Neural crest cell (in vitro differentiated cells): ENCODE measurements at places on chromosomes 11 and 22. TPM values are rescaled to one million over a fixed set of nuclear protein-coding genes. Genes with fewer than 3 reads are reported as not detected.

DNA sequence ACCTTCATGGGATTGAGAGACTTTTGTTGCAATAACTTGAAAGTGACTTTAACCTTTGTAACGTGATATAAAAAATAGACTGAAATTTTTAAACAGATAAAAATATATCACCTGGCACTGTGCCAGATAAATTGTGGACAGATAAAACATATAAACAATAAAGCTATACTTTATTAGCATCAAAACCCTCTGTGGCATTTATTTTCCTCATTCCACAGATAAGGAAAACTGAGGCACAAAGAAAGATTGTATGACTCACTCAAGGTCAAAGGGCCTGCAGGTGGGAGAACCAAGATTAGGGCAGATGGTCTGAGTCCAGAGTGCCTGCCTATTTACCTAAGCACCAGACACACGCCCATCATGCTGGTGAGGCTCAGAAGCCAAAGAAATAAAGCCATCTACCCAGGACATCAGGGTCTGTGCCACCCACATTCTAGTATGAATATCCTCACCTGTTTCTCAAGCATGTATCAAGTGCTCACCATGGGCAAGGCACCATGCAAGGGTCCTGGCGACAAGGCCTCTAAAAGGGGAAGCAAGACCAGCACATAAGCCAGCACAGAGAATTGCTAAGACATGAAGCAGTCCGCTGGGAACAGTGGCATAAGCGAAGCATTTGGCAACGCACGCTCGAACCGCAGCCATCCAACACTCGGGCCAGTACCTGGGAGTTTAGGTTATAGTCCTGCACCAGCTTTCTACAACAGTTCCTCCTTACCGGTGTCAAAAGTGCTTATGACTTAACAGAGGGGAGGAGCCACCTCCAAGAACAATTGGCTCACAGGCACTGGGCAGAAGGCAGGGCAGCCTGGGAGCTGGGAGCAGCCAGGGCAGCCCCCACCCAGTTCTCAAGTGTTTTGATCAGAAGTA lies 17.6 kb downstream of the MYH9 start:
- DNase-seq: no peak

- no peak for DNase-seq
Observed at GRCh38 chr11:109109571-109110315, 312.2 kb upstream of the C11orf87 start.

DNA sequence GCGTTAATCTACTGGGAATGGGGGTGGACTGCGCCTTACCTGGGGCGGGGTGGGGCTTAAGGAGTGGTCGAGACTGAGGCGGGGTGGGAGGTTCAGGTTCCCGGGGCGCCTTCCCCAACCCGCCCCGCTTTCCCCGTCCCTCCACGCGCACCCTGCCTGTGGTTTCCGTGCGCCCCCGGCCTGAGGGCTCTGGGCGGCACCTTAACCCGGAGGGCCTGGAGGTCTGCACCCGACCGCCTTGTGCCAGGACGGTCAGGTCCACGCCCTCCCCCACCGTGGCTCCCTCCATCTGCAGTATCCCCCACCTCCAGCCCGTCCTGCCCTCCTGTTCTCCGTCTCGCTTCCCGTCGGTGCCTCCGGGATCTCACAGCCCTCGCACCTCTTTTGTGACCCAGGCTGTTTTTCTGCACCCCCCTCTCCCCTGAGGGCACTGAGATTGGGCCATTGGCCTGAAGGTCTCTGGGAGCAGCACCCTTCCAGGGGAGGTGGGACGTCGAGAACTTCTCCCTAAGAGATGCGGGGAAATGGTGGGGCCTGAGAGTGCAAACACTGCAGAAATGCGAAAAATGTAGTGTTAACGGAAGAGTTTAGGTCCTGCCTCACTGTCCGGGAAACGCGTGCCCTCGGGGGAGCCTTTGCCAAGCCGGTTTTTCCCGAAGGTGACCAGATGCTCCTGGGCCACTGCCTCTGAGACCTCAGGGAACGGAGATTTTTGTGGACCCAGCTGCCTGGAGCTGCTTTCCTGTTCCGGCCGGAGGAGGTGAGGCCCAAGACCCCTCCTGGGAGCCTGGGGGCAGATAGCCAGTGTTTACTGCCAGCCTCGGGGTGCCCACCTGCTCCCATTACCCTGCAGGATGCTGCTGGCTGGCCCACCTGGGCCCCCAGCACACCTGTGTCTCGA lies 1.2 kb upstream of the ASCL2 start:
- no peak for DNase-seq

DNA sequence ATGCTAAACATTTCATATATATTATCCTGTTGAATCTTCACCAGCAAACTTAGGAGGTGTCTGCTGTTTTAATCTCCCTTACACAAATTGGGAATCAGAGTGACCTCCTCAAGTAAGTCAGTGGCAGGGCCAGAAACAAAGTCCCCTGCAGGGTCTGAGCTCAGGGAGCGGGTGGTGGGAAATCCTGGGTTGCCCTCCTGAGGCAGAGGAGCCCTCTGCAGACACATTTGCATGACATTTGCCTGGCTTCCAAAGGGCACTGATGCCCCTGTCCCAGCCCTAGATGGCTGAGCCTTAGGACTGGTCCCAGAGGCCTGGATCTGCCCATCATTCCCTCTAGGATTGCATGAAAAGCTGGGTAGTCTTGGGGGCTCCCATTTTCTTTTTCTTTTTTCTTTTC lies 2.1 kb upstream of the INPP5J start:
- DNase-seq: no peak

DNA sequence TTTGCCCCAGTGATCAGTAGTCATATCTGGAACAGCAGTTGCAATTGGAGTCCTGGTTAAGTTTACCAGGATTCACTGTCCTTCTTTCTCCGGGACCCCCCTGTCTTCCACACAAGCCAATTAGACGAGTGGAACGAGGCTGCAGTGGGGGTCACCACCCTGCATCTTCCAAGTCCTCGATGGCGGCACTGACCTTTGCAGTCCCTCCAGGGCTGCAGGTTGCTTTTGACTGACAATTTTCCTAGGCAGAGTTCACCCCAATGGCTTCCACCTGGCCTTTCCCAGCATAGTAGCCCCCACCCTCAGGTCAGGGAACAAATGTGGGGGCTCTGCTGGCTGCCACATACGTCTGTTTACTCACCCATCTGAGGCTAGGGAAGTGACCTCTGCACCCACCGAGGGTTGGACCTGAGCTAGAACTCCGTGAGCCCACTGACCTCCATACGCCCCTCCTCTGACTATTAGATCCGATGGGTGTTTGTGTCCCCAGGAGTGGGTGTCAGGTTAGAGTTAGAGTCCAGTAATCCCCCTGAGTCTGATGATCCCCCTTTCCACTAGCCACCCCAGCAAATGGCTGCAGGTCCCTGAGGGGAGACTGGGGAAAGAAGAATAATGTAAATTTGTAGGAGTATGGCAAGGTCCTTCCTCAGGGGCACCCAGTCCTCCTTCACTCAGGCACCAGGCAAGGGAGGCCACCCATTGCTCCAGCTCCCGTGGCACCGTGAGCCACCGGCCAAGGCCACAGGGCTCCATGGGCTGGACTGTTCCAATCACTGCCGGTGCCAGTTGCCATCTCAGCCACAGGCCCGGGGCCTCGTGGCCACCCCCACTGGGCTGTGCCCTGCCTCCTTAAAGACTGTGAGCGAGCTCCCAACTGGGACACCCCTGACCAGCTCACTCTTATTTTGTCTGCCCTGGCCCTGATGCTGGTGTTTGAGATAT lies 5.5 kb downstream of the C11orf21 start:
- DNase-seq: no peak

GRCh38 chr22:29854432-29854831 lies 16.4 kb upstream of the ASCC2 start:
- no peak for DNase-seq

- no peak for DNase-seq
Observed at GRCh38 chr11:122746050-122746478, 90.5 kb downstream of the UBASH3B start.

DNA sequence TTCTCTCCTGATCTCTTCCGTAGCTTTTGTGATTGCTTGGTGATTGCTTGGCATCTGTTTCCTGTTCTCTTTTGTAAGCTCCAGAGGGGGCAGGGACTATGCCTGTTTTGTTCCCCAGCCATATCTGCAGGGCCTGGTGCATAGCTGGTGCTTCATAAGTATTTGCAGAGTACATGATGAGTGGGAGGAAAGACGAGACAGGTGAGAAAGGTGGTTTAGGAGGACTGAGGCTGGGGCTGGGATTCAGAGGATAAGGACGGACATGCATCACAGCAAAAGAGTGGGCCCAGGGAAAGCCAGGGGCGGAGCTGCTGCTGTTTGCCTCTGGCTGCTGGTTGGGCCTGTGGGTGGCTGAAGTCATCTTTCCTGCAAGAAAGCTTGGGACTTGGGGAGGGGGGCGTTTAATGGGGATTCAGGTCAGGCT lies 62.4 kb downstream of the DSCAML1 start:
- DNase-seq: no peak

- no peak for DNase-seq
Observed at GRCh38 chr11:123247496-123247799, 52.4 kb upstream of the CLMP start.

DNA sequence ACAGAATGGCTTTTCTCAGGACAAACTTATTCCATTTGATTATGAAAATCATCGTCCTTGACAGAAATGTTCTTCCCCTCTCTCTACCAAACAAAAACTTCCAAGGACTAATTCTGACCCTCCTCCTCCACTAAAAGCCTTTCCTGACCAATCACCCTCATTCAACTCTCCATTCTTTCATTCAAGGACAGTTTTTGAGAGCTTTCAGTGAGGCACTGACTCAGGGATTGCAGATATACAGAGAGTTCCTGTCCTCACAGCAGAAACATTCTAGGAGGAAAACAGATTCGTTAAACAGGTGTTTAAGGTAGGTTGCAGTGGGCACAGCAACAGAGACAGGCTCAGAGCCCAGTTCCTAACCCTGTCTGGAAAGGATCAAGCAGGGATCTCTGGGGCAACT lies 41.5 kb downstream of the OR4D9 start:
- no peak for DNase-seq

DNA sequence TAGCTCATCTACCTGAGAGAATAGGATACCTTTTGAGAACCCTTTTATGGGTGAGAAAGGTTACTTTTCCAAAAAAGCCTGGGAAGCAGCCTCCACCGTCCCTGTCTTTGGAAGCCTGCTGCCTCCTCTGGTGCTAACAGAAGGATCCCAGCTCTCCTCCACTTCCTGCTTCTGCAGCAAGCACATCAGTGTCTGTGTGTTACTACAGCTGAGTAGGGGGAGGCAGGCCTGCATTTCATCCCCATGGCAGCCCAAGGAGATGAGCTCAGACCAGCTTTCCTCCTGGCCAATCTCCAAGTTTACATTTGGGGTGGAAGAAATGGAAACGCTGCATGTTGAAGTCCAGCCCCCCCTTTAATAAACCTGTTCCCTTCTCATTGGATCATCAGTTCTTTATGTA lies 7.4 kb upstream of the CCDC34 start:
- no peak for DNase-seq

DNA sequence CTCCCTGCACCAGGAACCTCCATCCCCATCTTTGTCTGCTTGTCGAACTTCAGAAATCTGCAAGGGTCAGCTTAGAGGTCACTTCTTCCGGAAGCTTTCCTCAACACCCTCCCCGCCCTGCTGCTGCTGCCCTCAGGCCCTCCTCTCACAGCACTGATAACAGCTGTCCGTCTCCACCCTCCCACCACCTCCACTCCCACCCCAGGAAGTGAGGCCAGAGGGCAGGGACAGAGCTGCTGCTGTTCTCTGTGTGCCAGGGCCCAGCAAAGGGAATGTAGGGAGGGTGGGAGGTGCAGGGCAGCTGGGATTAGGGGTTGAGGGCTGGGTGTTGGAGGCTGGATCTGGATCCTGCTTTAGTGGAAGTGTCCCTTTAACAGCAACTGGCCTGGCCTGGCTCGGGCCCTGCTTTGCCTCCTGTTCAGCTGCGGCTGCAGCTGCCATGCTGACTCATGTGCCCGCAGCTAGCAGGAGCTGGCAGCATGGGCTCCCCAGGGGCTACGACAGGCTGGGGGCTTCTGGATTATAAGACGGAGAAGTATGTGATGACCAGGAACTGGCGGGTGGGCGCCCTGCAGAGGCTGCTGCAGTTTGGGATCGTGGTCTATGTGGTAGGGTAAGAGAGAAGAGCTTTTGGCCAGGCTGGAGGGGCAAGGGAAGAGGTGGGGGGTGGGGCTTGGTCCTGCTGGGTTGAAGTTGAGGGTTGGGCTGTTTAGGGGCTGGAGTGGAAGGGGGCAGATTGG lies at the start of gene P2RX6:
TSS of gene P2RX6 (plus strand) at position 440 of the 740 bp plus-strand sequence. CDS start at position 450, 10 bp downstream.
- DNase-seq: peak; percentile 67

DNA sequence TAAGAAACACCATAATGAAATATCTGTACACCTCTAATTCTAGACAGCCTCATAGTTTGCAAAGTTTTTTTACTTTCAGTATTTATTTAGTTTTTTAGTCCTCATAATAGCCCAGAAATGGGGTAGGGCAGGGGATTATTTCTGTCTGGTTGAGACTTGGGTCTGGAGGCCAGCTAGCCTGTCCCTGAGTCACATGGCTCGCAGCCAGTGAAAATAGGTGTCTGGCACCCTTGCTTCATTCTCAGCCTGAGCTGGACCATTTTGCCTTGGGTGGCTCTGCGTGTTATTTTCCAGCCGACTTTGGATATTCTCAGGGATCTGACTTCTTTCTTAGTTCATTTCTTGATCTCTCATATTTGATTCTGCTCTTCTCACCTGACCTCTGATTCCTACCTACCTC lies 123.9 kb upstream of the NARS2 start:
- DNase-seq: no peak

DNA sequence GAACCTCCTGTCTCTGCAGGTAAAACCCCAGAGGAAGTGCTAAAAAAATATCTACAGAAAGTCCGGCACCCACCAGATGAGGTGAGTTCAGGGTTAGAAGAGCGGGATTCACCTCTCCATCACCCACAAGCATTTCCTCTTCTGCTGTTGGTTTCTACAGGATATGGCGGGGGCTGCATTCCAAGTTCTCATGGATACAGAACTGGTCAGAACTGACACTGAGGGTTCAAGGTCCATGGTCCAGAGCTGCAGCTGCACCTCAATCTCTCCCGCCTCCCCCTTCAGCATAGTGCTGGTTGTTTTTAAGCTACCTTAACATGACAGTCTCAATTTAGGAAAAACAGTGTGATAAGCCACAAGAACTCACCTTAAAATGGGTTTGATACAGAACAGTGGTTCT lies 19.2 kb downstream of the DTX4 start:
- DNase-seq: no peak

DNA sequence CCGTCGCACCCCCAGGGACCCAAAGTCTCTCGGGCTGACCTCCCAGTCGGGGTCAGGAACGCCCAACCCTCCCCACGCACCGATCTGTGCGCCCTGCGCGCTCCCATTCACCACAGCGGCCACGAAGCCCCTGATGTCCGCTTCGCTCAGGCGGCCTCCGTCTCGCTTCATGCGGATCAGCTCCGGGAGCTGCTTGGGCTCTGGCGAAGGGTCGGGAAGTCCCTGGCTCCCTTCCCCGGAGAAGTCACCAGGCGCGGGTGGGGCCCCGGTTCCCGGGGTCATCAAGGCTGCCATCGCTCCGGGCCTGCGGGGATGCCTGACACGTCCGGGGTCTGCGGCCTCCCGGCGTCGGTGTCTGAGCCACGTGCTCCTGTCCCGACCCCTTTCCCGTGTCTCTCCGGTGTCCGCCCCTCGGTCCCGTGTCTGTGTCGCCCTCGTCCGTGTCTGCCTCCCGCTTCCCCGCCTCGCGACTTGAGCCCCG lies 356 bp downstream of the TYMP start:
- DNase-seq: no peak

Gene MN1
- 19.0 TPM in 2 replicates for total RNA-seq

Gene MAPK8IP2
- total RNA-seq: 30.4 and 31.8 TPM in 2 replicates

Gene YPEL4
- total RNA-seq: 0.37 and 0.55 TPM in 2 replicates

Gene MMP1
- not detected in 2 replicates for total RNA-seq

Gene CCDC116
- total RNA-seq: 1.2 and 1.3 TPM in 2 replicates

Gene VPREB3
- not detected in 2 replicates for total RNA-seq

Gene GLB1L2
- total RNA-seq: 15.4 TPM in 2 replicates

Gene JAML
- total RNA-seq: not detected in 2 replicates

Gene SLC17A6
- 1.4 and 1.8 TPM in 2 replicates for total RNA-seq
